NCI-H187 treated with DMSO at 0.1 percent for 48 hours (cell line): ENCODE measurements at places on chromosomes 13 and 19.
A peak's percentile ranks its signal among the peaks of the same experiment; 100 is the strongest.

GRCh38 chr13:97710797-97711196, 242.7 kb upstream of the IPO5 start:
- DNase-seq, result no peak

DNA sequence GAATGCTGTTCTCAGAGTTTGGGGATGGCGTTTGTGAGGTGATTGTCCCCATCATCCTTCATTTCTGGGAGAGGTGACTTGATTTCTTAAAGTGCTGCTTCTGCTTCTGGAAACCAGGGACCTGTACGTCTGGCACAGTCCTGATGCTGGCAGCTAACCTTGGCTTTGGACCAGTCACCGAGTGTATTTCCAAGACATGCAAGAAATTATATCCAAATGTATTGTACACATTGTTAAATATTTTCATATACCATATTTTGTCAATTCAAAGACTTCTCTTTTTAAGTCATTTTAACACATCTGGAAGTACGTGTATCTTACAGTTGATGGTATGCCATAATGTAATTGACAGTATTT, 97.4 kb downstream of the ARHGEF7 start:
- no peak for DNase-seq

GRCh38 chr19:944171-944567, 18.3 kb downstream of the ARID3A start:
- no peak for DNase-seq

- DNase-seq, result no peak
Observed at GRCh38 chr13:20157151-20157796, 3.6 kb downstream of the GJA3 start.

DNA sequence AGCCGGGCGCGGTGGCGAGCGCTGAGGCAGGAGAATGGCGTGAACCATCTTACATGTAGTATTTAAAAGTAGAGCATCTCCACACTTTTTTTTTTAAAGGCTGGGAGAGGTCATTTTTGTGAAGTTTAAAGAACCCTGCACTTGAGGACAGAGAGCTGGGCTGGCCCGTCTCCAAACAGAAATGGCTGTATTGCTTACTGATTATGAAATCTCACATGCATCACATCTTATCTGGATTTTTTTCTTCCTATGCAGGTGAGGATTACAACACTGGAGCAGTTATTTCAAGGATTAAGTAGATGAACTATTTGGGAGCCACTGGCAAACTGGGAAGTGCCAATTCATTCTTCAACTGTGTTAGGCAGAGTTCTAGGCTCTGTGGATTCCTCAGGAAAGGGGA, 59.5 kb downstream of the TEX26 start:
- DNase-seq, result no peak

DNA sequence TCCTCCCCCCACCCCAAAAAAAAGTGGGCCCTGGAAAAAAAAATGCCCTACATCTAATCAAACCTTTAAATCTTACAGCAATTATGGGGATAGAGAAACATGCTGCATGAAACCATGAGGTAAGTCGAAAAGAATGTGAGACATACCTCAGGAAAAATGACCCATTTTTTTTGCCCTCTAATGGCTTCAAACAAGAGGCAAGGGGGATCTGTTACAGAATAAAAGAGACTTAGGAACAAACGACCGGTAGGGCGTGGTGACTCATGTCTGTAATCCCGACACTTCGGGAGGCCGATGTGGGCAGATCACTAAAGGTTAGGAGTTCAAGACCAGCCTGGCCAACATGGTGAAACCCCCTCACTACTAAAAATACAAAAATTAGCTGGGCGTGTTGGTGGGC, 8.4 kb downstream of the RGL3 start:
- DNase-seq, result no peak

DNA sequence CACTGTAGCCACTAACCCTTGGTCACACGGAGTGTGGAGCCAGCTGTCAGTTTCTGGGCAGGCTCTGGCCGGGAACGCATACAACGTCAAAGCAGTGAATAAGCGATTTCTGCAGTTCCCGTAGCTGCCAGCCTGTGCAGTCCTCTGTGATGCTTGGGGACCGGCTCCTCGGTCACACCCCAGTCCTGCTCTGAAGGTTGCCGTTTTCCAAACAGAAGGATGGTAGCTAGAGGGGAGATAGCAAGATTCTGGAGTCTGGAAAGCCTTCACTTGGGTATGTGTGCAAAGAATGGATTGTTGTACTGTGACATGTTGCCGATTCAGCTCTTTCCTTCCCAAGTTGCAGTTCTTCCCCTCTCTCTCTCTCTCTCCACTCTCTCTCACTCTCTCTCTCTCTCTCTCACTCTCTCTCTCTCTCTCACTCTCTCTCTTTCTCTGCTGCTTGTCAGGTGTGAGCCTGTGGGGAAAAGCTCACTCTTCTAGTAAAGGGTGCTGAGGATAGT, 38.7 kb upstream of the C1QTNF9 start:
- no peak for DNase-seq

DNA sequence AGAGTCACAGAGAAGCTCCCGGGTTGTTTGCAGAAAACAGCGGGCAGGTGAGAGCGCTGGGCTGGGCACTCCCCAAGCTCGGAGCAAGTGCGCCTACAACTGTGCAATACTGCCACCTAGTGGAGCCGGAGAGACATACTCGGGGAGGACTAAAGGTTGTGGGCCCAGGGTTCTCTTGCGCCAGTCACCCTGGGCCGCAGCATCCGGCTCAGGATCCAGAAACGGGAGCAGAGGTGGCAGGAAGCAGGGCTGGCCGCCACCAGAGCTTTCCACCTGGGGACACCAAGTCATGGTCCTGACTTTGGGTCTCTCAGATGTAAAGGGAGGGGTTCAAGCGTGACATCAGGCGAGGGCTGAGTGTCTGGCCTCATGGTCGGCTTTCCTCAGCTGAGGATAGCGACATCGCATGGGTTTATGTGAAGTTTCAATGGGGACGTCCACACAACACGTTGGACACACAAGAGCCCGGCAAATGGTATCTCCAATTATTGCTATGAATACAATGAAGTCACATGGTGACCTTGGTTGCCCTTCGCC, 11.2 kb upstream of the KLK4 start:
- peak; percentile 41 for DNase-seq

GRCh38 chr19:42662712-42663111, 68.0 kb upstream of the CEACAM8 start:
- DNase-seq, result no peak

DNA sequence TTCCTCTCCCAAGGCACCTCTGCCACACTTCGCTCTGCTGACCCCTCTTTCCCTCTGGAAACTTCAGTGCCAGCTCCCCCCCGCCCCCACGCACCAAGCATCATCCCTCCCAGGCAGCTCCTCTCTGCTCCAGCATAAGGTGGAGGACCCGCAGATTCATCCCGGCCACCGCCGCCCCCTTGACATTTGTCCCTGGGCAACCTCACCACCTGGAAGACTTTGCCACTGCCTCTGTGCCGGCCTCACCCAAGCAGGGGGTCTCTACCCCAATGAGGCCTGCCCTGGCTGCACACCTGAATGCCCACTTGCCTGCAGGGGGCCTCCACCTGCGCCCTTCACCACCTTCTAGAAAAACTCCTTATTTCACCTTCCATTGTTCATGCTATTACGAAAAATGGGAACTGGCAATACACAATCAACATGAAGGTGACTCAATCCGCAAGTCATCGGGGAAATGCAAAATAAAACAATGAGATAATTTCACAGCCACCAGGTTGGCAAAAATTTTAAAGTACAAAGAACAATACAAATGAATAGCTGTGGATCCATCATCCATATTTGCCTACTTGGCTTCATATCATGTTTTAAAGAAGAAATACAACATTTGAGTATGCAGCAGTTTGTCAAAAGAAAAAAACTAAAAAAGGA, 21.9 kb downstream of the CCNE1 start:
- no peak for DNase-seq

- DNase-seq, result no peak
Observed at GRCh38 chr13:28179974-28180373, 41.6 kb downstream of the PAN3 start.

DNA sequence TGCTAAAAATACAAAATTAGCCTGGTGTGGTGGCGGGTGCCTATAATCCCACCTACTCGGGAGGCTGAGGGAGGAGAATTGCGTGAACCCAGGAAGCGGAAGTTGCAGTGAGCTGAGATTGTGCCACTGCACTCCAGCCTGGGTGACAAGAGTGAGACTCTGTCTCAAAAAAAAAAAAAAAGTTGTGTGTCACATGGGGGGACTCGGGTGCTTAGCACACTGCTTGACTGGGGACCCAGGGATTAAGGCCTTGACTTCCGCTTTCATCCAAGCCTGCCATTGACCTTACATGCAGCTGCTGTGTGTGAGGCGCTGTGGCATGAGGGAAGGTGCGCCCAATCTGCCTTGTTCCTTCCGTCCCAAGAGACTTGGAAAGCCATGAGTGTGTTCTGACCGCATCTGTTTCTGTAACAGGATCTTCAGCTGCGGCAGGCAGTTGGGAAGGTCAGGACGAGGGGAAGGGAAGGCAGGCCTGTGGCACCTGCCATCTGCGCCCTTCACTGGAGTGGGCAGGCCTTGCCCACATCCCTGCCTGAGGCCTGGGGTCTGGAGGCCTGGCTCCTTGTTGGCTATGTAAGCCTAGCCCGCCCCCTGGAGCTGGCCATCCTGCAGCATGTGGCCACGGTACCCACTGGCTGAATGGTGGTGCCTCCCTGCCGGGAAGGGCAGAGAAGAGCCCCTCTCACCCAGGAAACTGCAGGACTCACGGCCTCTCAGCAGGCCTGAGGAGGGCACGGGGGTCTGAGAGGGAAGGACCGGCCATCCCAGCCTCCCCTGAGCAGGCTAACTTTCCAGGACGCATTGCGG, 23.0 kb downstream of the PPP1R37 start:
- DNase-seq, result peak; percentile 85

GRCh38 chr19:23283925-23284324, 33.7 kb upstream of the ZNF724 start:
- DNase-seq, result no peak

- no peak for DNase-seq
Observed at GRCh38 chr13:49098771-49099512, 121.2 kb upstream of the MLNR start.

GRCh38 chr13:35930665-35931631, 200.2 kb downstream of the DCLK1 start:
- no peak for DNase-seq

DNA sequence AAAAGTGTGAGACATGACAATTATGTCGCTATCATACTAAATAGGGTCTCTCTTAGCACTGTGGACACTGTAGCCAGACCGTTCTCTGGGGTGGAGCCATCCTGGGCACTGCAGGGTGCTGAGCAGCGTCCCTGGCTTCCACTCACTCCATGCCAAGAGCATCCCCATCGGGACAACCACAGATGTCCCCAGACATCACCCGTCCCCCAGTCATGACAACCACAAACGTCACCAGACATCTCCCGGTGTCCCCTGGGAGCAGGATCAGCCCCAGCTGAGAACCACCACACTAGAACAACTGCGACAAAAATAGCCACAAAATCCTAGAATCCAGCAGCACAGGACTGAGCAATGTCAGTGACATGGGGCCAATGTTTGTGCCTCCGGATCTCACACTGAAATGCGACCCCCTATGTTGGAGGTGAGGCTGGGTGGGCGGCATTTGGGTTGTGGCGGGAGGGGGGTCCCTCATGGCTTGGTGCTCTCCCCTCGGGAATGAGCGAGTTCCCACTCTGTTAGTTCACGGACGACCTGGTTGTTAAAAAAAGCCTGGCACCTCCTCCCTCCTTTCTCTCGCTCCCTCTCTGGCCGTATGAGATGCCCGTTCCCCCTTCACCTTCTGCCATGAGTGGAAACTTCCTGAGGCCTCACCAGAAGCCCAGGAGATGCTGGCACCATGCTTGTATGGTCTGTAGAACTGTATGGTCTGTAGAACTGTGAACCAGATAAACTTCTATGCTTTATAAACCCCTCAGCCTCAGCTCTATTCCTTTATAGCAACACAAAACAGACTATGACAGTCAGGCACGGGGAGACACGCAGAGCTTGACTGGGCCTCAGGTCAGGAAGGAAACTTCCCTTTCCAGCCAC, 93.9 kb downstream of the GADD45B start:
- no peak for DNase-seq

GRCh38 chr13:99600318-99600717, 99.0 kb downstream of the TM9SF2 start:
- DNase-seq, result no peak

DNA sequence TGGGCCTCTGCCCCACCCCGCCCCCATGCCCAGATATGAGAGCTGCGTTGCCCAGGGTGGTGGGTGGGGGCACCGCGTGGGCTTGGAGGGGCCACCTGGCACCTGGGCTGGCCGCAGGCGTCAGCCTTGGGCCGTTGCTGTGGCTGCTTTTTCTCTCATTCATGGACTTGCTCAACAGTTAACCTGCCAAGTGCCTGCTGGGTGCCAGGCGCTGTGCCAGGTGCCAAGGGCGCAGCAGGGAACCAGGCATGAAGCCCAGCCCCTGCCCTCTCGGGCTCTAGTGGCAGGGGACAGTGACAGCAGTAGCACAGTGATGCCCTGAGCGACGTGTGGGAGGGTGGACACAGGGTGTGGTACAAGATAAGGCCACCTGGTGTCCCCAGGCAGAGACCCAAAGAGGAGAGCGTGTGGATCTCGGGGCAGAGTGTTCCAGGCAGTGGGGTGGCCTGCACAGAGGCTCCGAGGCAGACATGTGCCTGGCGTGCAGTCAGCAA, 28.1 kb downstream of the DHX34 start:
- no peak for DNase-seq

GRCh38 chr13:60265566-60265965, 101.8 kb upstream of the DIAPH3 start:
- DNase-seq, result no peak

- DNase-seq, result no peak
Observed at GRCh38 chr13:40963927-40964326, 55.2 kb downstream of the ELF1 start.

DNA sequence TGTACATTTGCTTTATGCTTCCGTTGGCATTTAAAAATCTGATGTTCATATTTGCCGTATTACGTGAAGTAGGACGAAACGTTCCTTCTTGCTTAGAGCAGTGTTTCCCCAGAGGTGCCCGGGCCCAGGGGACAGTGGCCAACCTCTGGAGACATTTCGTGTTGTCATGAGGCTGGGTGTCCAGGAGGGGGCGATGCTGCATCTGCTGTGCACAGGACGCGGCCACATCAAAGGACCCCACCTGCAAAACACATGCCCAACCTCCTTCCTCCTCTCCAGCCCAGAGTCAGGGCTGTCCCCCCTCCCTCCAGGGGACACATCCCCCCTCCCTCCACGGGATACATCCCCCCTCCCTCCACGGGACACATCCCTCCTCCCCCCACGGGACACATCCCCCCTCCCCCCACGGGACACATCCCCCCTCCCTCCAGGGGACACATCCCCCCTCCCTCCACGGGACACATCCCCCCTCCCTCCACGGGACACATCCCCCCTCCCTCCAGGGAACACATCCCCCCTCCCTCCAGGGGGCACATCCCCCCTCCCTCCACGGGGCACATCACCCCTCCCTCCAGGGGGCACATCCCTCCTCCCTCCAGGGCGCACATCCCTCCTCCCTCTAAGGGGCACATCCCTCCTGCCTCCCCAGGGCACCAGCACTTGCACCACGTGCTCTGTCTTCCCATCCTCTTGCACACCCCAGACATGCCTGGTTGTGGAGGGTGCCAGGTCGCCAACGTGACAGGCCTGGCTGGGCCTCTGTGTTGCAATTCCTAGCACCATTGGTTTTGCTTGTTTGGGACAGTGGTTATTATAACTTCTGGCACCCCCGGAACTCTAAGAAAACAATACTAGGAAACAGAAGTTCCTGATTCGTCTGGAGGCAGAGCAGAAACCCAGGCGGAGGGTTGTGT, 46.7 kb downstream of the GAS6 start:
- DNase-seq, result peak; percentile 65

- DNase-seq, result no peak
Observed at GRCh38 chr13:40776681-40777165, 5.7 kb upstream of the MRPS31 start.
